ENCODE measurements at places on chromosomes 12 and 14.
A peak's percentile ranks its signal among the peaks of the same experiment; 100 is the strongest.

GRCh38 chr14:96792003-96792402, 5.2 kb upstream of the VRK1 start:
- DNase-seq: no peak

- DNase-seq: no peak
Observed at GRCh38 chr12:132398386-132398991, 69.1 kb upstream of the GALNT9 start.

GRCh38 chr12:2639020-2639298, 155.8 kb upstream of the FKBP4 start:
- DNase-seq: no peak

GRCh38 chr14:90894241-90894640, 78.0 kb upstream of the TTC7B start:
- DNase-seq: no peak

DNA sequence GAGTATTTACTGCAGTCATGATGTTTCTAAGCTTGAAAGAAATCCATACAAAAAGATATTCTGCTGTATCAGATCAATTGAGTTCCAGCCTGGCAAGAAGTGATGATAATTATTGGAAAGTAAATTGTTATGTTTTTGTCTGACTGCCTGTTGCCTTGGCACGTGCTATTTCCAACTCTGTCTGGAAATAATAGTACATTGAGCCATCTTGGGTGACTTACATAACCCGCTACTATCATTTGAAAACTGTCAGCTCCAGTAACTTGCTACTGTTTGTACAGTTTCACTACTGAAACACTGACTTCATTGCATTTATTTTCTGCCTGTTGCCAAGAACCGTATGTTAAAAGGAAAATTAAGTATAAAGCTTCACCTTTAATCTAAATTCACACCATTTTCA, 318.6 kb downstream of the ITPR2 start:
- DNase-seq: no peak

- no peak for DNase-seq
Observed at GRCh38 chr12:54430471-54431069, 11.5 kb upstream of the ITGA5 start.

DNA sequence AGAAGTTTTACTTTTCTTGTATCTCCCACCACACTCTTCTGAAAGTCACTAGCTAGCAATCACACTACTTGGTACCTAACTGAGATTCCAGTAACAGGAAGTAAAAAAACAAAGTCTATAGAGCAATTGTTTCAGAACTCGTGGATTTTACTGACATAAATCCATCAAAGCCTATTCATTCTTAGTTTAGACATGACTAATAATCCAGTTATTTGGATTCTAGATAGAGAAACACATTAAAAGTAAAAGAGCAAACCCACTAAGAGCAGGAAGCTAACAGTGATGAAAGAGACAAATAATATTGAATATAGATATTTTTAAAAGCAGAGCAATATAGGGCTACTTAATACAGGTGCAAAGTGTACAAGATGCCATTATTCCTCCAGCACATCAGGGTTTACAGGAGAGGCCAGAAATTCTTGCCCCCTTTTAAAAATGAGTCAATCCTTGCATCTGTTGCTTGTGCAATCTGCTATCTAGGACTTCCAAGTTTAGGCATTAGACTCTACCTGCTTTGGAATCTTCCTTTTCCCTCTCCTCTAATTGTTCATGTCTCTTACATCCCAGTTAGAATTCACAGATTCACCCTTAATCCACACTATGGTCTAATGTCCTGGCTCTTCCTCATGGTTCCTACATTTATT, 6.0 kb downstream of the HEATR5A start:
- no peak for DNase-seq

- no peak for DNase-seq
Observed at GRCh38 chr14:39755269-39755878, 323.1 kb upstream of the FBXO33 start.

GRCh38 chr14:56005191-56006053, 112.8 kb upstream of the PELI2 start:
- no peak for DNase-seq

- DNase-seq: no peak
Observed at GRCh38 chr12:124395284-124395752, 100.4 kb downstream of the RFLNA start.

DNA sequence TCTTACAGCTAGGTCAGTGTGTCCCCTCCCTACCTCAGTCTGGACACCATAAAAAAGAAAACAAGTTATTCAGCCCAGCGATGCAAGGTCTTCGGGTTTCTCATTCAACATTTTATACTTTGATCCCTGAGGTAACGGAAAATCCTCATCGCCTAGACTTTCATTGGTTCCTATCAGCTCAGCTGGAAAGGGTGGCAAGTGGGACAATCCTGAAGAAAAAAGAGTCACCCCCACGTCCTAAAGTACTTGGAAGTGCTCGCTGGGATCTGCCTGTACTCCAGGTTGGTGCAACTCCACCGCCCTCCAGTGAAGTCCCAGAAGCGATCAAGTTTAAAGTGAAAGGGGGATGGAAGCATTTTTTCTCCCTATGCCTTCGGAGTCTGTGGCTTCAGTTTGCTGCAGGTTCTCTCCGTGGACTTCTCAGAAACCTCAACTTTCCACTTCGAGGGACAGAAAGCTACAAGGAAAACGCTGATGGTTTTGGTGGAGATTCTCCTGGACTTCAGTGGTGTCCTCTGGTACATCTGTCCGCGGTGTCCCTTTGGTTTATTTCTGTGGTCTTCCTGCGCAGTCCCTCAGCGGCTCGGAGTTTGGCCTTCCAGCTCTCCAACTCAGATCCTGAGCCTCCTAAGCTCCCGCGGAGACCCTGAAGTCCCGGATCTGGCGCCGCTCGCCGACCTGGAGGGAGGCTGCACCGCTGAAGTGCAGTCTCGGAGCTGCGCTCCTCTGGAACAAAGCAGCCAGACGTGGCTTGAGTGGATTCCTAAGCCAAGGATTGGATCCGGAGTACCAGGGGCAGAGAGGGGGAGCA, 1.8 kb upstream of the LRFN5 start:
- DNase-seq: peak; percentile 9

GRCh38 chr14:100593751-100594624, 6.8 kb upstream of the BEGAIN start:
- no peak for DNase-seq

DNA sequence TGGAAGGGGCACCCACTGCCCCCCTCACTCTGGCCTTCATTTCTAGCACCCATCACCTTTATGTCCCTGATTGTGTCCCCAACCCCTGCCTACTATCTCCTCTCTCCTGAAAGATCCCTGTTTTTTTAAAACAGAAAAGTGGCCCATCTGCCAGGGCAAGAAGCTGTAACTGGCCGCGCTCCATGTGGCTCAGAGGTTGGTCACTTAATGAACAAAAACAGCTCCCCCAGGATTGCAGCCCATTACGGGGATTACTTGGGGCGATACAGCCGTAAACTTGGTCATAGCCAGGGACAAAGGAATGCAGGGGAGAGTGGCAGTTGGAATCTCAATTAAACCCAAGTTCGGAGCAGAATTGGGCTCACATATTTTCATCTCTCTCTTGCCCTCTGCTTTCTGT, 34.8 kb upstream of the VSX2 start:
- DNase-seq: no peak

DNA sequence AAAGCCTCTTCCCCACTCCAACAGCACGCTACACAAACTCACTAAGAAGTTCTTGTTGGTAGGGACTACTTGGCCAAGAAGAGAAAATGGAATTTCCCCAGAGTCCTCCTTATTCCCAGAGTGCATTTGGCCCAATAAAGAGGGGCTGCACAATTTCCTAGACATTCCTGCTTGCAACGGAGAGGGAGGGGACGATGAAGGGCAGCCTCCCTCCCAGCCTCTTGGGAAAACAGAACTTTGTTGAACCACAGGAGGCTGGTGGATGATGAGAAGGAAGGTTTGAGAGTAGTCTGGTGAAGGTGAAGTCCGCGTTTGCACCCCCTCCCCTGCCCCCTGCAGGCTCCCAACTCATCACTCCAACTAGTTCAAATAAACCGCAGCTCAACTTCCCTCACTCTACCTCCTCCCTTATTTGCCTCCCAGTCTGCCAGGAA, 19.1 kb upstream of the TBX3 start:
- no peak for DNase-seq

GRCh38 chr12:29662734-29663323, 120.9 kb downstream of the TMTC1 start:
- DNase-seq: no peak

DNA sequence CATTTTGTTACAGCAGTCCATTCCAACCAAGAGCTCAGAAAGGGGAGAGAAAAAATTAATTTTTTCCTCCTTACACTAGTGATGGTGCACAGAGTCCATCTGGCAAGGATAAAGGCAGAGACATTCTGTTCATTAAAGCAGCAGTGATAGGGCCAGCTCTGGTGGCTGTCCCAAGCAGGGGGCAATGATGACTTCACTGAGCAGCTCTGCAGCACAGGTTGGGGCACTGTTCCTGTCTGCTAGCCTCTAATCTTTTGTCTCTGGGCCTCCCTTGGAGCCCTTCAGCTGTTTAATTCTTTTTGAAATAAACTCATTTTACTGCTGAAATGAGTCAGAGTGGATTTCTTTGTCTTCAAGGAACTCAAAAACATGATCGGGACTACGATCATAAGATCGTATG, 200.9 kb upstream of the PLXNC1 start:
- DNase-seq: no peak

- no peak for DNase-seq
Observed at GRCh38 chr14:87869619-87870583, 123.1 kb downstream of the GALC start.

- no peak for DNase-seq
Observed at GRCh38 chr12:101878243-101878821, 952 bp downstream of the DRAM1 start.

- DNase-seq: no peak
Observed at GRCh38 chr12:19158923-19159322, 29.4 kb downstream of the PLEKHA5 start.

GRCh38 chr12:67202678-67203012, 66.5 kb upstream of the CAND1 start:
- no peak for DNase-seq

DNA sequence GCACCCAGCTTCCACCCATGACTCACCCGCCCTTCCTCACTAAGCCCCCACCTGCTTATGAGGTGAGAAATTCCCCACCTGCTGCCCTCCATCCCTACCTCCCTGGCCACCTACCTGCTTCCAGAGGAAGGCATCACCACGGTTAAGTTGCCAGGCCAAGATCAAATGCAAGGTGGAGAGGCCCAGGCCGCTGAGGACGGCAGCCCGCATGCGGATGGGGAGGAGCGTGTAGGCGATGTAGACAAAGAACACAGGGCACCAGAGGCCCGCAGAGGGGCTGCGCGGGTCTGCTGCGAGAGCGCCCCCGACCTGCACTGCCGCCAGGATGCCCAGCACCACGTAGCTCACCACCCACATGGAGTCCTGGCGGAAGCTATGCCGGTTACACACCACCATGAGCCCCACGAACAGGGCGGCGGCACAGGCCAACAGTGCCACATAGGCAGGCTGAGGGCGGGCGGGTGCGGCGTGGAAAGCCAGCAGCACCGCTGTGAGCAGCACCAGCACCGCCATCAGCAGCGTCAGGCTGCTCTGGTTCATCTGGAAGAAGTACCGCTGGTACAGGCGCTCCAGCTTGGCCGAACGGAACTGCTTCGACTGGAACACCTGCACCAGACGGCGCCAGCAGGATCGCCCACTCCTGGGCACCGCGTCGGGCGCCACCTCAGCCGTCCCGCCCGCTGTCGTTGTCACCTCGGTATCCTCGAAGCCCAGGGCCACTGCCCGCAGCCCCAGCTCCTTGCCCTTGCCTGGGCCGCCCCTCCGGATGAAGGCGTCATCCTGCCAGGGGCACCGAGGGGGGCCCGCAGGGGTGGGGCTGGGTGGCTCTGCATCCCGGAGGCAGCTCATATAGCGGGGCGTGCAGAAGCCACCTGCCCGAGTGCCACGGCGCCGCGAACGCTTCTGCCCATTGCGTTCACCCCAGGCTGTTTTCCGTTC, 6.2 kb downstream of the ADCY6 start:
- DNase-seq: no peak

- no peak for DNase-seq
Observed at GRCh38 chr12:124233041-124233796, 61.7 kb upstream of the RFLNA start.

DNA sequence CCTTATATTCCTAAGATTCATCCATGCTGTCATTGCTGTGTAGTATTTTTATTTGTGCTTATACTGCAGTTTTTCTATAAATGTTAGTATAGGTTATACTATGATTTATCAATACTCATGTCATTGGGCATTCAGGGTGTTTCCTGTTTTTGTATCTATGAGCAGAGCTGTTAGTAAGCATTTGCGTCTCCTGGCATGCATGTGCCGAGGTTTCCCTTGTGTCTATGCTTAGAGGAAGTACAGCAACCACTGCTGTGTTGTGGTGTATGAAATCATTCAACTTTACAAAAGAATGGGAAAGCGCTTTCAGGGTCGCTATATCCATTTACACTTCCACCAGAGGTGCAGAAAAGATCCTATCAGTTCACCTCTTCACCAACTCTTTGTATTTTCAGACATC, 122.7 kb downstream of the RGS6 start:
- no peak for DNase-seq

DNA sequence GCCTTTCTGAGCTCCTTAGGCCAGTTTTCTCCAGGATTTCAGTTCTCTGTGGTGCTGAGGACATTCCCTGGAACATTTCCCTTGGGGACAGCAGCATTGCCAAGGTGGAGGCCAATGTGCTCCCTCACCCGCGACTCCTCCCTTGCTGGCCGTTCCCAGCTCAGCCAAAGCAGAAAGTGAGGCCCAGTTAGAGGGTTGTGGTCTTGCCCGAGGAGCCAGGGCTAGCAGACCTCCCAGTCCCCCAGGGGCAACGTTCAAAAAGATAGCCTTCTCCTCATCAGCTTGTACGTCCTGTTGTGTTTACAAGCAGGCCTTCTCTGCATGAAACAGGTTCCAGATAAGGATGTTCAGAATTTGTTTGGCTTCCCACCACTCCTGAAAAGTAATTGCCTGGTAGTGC, 78.4 kb downstream of the SSPN start:
- no peak for DNase-seq

- DNase-seq: no peak
Observed at GRCh38 chr12:58455136-58455535, 465.2 kb downstream of the LRIG3 start.

- DNase-seq: no peak
Observed at GRCh38 chr14:104516906-104517305, 62.7 kb upstream of the C14orf180 start.

DNA sequence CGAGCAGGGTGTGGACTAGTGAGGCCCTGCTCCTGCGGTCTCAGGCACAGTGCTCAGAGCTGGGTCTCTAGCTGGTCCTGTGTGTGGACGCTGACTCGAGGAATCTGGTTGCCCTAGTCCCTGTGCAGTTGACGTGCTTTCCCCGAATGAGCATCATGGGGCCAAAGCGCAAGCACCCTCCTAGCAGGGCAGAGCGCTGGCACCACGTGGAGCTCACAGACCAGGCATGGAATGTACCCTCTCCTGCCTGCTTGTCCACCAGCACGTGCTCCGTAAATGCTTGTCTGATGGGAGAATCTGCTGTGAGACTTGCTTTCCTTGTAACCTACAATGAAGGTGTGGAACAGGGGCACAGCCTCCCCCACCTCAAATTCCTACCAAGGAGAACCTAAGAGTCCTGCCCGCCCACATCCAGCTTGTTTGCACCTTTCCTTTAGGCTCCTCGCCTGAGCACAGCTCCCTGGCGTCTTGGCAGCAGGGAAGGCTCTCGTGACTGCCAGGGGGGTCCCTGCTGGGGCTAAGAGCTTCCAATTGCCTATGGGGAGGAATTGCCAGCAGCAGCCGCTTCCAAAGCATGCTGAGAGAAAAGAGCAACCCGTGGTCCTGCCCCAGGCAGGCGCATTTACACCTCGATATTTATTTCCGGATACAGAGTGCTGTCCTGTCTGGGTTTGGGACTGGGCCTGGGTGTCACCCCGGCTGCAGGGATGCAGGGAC, 125.0 kb downstream of the PIWIL1 start:
- no peak for DNase-seq
